Brain microvascular endothelial cell (primary cell): ENCODE measurements at places on chromosomes 16 and 17.
A peak's percentile ranks its signal among the peaks of the same experiment; 100 is the strongest.

- peak; percentile 68 for DNase-seq
These were observed 1.7 kb downstream of the HS3ST3B1 start for GRCh38 chr17:14302431-14303099.

- no peak for DNase-seq
These were observed at the start of gene TMEM98 for GRCh38 chr17:32927724-32928585. TMEM98 (plus strand) TSS chr17:32928153; CDS start chr17:32931529, 3,376 bp downstream.

- no peak for DNase-seq
These were observed 3.7 kb downstream of the RPH3AL start for GRCh38 chr17:348692-349425.

- DNase-seq, result no peak
These were observed 57.9 kb downstream of the ARSG start for GRCh38 chr17:68349157-68349556.

GRCh38 chr17:73105431-73105830 lies 12.9 kb upstream of the SLC39A11 start:
- no peak for DNase-seq

DNA sequence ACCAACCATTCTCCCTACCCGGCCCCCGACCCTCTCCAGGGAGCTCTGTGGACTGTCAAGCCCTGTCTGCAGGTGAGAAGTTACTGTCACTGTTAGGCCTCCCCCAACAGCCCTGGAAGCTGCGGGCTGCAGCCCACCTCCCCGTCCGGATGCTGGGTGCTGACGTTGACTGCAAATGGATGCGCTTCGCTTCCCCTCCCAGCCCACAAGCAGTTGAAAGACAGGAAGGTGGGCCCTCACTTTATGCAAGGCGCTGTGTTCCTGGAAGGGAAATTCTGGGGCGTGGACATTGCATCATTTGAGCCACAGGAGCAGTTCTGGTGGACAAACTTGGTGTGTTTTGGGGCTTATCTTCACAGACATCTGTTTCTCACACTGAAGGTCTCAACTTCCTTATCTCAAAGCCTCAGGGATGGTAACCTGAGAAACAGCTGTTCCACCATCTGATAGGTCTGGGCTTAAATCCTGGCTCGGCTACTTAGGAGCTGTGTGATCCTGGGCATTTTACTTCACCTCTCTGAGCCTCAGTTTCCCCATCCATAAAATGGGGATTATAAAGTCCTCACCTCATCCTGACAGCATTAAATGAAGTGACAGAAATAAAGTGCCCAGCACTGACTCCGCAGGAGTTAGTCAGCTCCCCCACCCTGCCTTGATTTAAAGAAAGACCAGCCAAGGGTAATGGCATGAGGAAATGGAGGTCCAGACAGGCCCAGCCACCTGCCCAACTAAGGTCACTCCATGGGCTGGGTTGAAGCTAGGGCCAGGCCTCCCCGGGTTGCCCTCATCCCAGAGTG lies 4.6 kb upstream of the DRC7 start:
- no peak for DNase-seq

DNA sequence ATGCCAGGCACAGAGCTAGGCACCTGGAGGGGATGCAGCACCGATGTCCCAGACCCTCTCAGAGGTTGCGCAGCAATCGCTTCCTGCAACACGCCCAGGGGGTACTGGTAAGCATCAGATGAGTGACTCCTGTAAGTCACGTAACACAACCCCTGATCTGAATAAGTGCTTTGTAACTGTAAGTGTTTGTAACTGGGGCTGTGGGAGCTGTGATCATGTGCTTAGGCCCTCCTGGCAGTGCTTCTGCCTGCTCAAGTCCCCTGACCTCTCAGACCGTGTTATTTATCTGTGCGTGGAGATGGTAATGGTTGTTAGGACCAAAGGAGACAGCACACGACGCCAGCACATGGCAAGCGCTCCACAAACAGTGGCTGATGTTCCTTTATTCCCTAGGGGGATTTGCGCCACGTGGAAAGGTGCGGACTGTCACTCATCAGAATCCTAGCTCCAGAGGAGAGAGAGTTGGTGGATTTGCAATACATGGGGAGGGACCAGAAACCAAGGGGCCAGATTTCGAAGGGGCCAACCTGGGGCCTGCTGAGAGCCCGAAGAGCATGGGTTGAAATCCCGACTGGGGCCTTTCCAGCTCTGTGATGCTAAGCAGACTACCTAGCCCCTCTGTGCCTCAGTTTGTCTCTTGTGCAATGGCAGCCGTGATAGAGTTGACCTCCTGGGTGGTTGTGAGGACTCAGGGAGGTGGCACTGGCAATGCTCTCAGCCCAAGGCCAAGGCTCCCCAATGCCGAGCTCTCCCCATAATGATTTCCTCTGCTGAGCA lies 151.8 kb downstream of the IRF8 start:
- no peak for DNase-seq

DNA sequence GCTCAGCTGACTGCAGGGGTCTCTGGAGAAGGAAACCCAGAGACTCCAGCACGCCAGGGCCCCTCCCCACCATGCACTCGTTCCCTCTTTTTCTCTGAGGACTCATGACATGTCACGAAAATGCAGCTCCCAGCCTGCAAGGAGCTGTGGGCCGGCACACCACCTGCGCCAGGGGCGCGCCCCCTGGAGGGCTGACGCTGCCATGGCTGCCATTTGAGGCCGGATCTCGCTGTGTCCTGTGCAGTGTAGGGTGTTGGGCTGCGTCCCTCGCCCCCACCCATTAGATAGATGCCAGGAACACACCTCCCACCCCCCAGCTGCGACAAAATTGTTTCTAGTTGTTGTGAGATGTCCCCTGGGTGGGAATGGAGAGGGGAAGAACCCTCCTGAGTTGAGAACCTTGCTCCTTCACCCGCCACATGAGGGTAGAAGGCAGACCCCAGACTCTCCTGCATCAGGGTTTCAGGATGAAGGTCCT lies 8.2 kb downstream of the SYNGR2 start:
- peak; percentile 35 for DNase-seq

GRCh38 chr16:75621170-75621477 lies 2.0 kb downstream of the ADAT1 start:
- no peak for DNase-seq

- no peak for DNase-seq
These were observed 7.3 kb upstream of the SREBF1 start for GRCh38 chr17:17844079-17844478.

- no peak for DNase-seq
These were observed 445.7 kb downstream of the CDH8 start for GRCh38 chr16:61590577-61590976.

DNA sequence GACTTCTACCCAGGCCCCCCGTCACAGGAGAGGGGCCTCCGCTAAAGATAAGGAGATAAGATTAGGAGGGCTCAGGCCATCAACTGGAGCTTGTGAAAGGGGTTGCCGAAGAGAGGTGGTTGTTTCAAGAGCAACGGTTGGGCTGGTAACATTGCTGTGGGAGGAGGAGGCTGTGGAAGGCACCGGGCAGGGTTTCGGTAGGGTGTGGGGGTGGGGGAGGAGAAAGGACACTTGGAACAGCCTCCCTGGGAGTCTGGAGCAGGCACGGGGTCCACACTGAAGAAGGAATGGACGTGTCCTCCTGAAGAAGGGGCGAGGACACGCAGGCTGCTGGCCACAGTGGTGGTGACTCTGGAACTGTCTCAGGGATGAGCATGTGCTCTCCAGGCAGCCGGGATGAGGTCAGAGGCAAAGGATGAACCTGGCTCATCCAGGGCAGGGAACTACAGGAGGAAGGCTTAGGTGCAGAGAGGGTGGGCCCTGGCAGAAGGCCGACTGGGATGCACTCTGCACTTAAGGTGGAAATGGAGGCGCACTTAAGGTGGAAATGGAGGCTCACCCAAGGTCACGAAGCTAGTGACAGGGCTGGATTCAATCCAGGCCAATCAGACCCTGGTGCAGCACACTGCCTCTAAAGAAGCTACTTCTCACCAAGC lies 1.2 kb upstream of the EPX start:
- no peak for DNase-seq

DNA sequence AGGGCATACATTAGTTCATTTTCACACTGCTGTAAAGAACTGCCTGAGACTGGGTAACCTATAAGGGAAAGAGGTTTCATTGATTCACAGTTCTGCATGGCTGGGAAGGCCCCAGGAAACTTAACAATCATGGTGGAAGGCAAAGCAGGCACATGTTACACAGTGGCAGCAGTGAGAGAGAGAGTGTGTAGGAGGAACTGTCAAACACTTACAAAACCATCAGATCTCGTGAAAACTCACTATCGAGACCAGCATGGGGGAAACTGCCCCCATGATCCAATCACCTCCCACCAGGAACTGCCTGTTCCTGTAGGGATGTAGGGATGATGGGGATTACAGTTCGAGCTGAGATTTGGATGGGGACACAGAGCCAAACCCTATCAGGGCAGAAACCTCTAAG lies 17.2 kb downstream of the NUBP1 start:
- DNase-seq, result no peak

DNA sequence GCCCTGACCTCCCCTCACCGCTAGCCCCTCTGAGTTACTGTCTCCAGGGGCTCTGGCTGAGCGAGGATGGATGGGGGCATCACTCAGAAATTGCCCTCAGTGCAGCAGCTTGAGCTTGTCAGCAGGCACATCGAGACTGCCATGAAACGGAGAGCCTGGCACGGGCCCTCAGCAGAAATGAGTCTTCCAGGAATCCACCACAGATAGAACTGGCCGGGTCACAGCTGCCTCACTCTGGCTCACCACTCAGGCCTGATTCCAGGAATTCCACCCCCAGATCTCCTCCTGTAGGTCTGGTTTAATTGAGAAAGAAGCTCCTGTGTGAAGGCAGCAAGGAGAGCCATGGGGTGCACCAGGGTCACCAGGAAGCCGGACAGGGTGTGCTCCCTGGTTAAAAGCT lies 85.5 kb downstream of the GSG1L start:
- no peak for DNase-seq

- DNase-seq, result peak; percentile 16
These were observed 613 bp downstream of the ECI1 start for GRCh38 chr16:2250652-2251295.

DNA sequence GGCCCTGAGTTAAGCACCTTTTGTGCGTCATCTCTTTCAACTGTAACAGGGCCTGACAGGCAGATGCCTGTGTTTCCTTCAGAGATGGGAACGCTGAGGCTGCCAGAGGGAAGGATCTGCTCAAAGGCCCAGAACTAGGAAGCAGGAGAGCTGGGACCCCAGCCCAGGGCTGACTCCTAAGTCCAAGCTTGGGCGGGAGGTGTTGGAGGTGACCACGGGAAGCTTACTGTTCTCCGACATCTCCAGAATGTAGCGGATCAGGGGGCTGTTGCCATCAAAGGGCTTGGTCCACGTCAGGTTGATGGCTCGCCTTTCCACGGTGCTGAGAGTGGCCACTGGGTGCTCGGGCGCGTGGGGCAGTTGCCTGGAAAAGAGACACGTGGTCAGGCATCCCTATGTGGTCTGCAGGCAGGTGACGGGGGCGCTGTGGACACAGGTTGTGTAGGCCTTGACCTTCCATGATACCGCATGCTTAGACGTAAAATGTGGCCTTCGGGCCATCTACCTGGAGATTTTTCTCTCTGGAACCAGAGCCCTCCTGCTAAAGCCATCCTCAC lies 111.4 kb upstream of the CDC42EP4 start:
- DNase-seq, result no peak

DNA sequence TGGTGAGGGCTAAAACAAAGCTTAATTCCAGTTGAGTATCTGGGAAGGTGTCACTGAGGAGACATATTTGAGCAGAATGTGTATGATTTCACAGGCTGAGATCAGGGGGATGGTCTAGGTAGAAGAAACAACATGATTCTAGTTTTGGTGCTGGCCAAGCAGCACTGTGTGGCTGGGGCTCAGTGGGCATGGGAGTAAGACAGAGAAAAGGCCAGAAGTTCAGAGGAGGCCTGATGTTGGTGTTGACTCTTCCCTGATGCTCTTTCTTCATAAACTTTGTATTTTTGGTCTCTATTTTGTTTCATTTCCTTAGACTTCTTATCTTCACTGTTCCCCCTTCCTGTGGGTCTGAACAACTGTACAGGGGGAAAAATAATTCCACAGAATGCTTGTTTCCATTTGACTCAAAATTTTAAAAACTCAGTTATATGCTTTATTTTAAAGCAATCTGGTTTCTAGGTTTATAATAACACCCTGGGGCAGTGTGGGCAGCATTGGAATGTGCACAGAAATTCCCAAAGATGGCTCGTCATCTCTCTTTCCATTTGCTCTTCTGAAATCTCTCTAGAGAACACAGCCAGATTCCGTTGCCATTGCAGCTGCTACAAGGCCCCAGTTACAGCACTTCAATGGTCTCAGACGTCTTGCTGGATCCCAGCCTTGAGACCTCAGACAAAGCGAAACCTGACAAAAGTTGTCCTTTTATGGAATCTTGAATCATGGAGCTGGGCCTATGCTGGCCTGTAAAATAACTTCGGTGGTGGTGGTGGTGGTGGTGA lies 68.3 kb downstream of the SNX11 start:
- peak; percentile 59 for DNase-seq

- peak; percentile 61 for DNase-seq
These were observed 725 bp upstream of the SPHK1 start for GRCh38 chr17:76383546-76384221.

- DNase-seq, result no peak
These were observed at the start of gene ZBTB4 for GRCh38 chr17:7479213-7480088. ZBTB4 (minus strand) TSS chr17:7479631; CDS start chr17:7466801, 12,830 bp downstream.

GRCh38 chr17:50618300-50618699 lies 16.4 kb upstream of the ABCC3 start:
- DNase-seq, result no peak

DNA sequence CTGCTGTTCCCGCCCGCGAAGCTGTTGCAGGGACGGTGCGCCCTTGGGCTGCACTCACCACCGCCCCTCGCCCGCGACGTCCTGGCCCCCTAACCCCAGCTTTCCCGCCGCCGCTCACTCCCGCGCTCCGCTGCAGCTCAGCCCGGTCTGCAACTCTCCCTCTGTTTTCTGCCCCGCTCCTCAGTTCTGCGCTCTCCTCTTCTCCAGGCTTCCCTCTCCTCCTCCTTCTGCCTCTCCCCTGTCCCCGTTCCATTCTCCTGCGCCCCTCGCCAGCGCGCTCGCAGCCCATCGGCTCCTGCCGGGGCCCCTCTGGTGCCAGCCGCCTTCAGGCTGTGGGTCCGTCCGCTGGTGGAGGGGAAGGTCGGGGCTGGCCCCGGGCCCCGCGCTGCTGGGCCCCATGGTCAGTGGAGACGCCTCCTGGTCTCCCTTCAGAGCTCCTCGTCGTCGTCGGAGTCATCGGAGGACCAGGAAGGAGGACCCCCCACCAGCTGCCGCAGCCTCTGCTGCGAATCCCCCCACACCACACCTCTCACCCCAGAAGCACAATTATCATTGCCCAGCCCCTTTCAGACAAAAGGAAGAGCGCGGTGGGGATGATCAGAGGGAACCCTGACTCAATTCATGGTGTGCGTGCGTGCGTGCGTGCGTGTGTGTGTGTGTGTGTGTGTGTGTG lies 223.2 kb upstream of the FOXF1 start:
- no peak for DNase-seq

- no peak for DNase-seq
These were observed 19.6 kb upstream of the PDK2 start for GRCh38 chr17:50075446-50076032.
